Smooth muscle cell of bladder (primary cell): ENCODE measurements at places on chromosomes 4 and X. TPM values are rescaled to one million over a fixed set of nuclear protein-coding genes. Genes with fewer than 3 reads are reported as not detected.

The RASSF6 gene
- total RNA-seq, result under 0.01 TPM in 2 replicates

The PCDH10 gene
- 0.28 and 1.8 TPM in 2 replicates for total RNA-seq

The CCNA2 gene
- total RNA-seq, result 5.3 and 6.2 TPM in 2 replicates

The GAB1 gene
- 5.8 and 6.1 TPM in 2 replicates for total RNA-seq

The ETDB gene
- total RNA-seq, result not detected in 2 replicates

The BMP3 gene
- total RNA-seq, result under 0.01 and 0.09 TPM in 2 replicates

The PNMA6A gene
- total RNA-seq, result 1.6 and 3.2 TPM in 2 replicates

The ANKRD37 gene
- total RNA-seq, result 3.7 and 25.8 TPM in 2 replicates

The AWAT2 gene
- total RNA-seq, result not detected in 2 replicates

The SPARCL1 gene
- total RNA-seq, result under 0.01 and 0.18 TPM in 2 replicates

The SSX3 gene
- total RNA-seq, result not detected in 2 replicates

The NAP1L3 gene
- total RNA-seq, result 1.6 and 2.9 TPM in 2 replicates

The PF4V1 gene
- total RNA-seq, result 51.0 and 75.8 TPM in 2 replicates

The DCAF8L2 gene
- total RNA-seq, result under 0.01 TPM in 1 of 2 replicates, not detected in the other

The DMRTC1 gene
- not detected in 2 replicates for total RNA-seq

The CXCL5 gene
- 14.0 and 21.0 TPM in 2 replicates for total RNA-seq

The SPACA5 gene
- total RNA-seq, result not detected in 2 replicates

The GAGE12E gene
- total RNA-seq, result not detected in 2 replicates

The LUZP4 gene
- not detected in 2 replicates for total RNA-seq

The GPRASP1 gene
- 4.0 and 8.9 TPM in 2 replicates for total RNA-seq

The SPANXN4 gene
- not detected in 2 replicates for total RNA-seq

The MFSD8 gene
- total RNA-seq, result 10.5 and 13.5 TPM in 2 replicates

The DSPP gene
- total RNA-seq, result not detected in 2 replicates

The INTU gene
- total RNA-seq, result 5.7 and 8.3 TPM in 2 replicates

The FGF16 gene
- under 0.01 and 0.09 TPM in 2 replicates for total RNA-seq

The LNX1 gene
- 1.7 and 6.5 TPM in 2 replicates for total RNA-seq

The TIMM8A gene
- total RNA-seq, result 2.1 and 2.6 TPM in 2 replicates

The ARHGEF6 gene
- total RNA-seq, result 11.6 and 12.1 TPM in 2 replicates

The SPANXN2 gene
- not detected in 2 replicates for total RNA-seq

The ADH1A gene
- not detected in 2 replicates for total RNA-seq

The STK32B gene
- 3.3 and 20.5 TPM in 2 replicates for total RNA-seq

The ARHGAP6 gene
- 2.4 and 8.7 TPM in 2 replicates for total RNA-seq

The GPR143 gene
- not detected in 2 replicates for total RNA-seq

The TRMT10A gene
- 5.5 and 7.4 TPM in 2 replicates for total RNA-seq

The MGARP gene
- total RNA-seq, result 19.2 and 31.9 TPM in 2 replicates

The PPP2R2C gene
- not detected in 2 replicates for total RNA-seq

The VCX gene
- total RNA-seq, result not detected in 2 replicates

The SMC1A gene
- 5.4 and 6.0 TPM in 2 replicates for total RNA-seq

The C4orf50 gene
- under 0.01 TPM in 1 of 2 replicates, not detected in the other for total RNA-seq

The SYN1 gene
- total RNA-seq, result 0.18 and 0.71 TPM in 2 replicates

The TBC1D9 gene
- 26.5 and 30.0 TPM in 2 replicates for total RNA-seq

The FDCSP gene
- not detected in 2 replicates for total RNA-seq

The TMSB15C gene
- 3.3 and 3.4 TPM in 2 replicates for total RNA-seq

The F8A2 gene
- not detected in 2 replicates for total RNA-seq

The UGT2A3 gene
- total RNA-seq, result not detected in 2 replicates

The HSFX4 gene
- total RNA-seq, result not detected in 2 replicates

The CXorf65 gene
- not detected in 2 replicates for total RNA-seq
